ENCODE measurements at places on chromosomes 6 and 20.

DNA sequence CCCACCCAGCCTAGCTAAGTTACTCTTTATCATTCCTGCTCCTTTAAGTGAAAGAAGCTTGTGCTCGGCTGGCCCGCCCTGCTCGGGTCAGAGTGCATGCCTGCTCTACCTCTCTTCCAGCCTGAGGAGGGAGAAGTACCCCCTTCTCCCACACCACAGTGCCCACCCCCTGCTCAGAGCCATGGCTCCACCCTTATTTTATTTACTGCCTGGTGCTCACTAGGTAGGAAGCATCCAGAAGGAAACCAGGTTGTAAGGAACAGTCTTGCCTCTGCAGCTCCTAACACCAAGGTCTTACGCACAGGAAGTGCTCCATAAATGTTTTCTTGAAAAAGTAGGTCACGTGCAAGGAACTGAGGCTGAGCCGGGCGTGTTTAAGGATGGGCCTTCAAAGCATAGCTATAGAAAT, 105.7 kb upstream of the SNX9 start:
- DNase-seq = no peak

DNA sequence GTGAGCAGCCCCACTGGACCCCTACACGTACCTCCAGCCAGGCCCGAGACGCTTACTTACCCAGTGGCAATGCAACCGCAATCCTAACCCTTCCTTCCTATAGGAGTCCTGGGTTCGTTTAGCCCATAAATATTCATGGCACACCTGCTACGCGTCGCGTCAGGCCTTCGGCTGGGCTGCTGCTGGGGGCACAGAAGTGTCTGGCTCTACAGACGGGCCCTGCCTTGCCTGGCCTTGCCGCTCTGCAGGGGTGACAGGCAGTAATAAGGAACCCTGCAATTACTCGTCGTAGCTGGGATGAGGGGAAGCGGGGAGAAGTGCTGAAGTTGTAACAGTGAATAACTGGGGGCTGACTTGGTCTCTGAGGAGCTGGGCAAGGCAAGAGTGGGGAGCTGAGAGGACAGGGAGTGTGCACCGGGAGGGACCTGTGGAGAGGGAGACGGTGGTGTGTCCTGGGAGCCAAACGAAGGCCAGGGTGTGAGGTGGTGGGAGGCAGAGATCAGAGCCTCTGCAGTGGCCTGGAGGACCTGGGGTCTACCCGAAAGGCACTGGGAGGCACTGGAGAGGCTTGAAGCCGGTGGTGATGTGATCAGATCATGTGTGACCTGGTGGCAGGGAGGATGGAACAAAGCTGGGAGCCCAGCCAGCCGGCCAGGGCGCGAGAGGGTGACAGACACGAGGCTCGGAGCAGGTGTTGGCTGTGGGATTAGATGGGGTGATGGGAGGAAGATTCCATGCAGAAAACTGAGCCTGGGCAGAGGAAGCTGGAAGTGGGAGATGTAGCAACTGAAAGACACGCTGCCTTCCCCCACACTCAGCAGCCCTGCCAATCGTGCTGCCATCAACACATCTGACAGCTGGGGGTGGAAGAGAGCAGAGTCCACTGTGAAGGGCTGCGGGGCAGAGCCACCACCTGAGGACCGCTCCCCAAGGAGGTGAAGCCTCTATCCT, 36.4 kb downstream of the PSMG4 start:
- DNase-seq = no peak

GRCh38 chr20:21684671-21685070, 20.8 kb upstream of the PAX1 start:
- DNase-seq = no peak

DNA sequence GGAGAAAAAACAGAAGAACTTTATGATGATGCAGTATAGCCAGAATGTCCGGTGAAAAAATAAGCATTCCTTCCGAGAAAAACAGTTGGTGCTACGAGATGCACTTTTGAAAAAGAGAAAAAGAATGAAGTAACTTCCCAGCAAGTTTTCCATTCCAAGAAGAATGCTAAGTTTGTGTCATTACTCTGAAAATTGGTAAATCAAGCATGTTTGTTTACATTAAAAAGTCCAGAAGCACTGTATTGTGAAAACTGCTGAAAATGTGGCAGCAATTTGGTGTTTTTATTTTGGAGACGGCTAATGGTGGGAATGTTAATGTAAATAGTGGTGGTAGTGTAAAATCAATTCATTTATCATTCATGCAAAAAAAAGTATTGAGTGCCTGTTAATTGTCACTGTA, 46.3 kb downstream of the MKKS start:
- no peak for DNase-seq

DNA sequence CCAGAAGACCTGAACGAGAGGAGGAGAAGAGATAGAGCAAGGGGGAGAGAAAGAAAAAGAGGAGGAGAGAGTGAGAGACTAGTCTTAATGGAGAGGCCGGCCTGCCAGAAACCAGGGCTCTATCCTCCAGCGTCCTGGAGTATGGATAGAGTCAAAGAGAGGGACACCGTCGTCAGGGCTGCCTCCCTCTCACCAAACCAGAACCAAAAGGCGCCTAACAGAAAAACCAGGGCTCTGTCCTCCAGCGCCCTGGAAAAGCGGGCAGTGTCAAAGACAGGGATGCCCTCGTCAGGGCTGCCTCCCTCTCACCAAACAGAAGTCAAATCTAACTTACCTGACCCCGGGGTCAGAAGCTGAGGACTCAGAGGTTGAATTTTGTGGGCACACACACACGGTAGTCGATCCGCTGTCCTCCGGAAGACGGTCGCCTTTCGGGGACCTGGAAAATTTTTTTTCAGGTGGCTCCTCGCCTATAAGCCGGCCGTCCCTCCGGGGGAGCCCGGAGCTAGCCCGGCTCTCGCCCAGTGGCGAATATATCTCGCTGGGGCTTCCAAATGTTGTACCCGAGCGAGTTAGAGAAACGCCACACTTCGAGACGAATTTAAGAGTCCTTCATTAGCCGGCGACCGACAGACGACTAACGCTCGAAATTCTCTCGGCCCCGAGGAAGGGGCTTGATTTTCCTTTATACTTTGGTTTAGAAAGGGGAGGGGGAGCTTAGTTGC, 148.2 kb downstream of the TRIM27 start:
- no peak for DNase-seq

GRCh38 chr20:34062570-34063482, 49.2 kb downstream of the EIF2S2 start:
- DNase-seq = peak; percentile 87

DNA sequence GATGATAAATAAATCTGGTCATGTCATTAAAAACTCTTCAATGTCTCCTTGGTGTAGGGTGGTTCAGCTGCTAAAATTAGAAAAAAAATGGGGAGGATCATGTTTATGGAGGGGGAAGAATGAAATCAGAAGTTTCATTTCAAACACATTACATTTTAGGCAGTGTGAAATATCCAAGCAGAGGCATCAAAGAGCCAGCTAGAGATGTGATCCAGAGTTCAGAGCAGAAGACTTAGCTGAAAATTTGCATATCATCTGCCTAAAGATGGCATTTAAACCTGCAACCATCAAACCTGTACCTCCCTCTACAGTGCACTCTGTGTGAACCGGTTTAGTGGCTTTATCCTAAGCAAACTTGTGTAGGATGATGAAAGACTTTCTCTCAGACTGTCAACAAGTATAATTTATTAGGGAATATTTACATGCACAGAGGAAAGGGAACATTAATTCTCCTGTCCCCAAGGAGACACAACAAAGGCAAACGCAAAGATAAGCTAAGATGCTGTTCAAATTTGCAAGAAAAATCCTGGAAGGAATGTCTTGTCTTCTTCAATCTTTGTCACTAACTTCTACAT, 84.8 kb upstream of the PLEKHG1 start:
- DNase-seq = no peak

- peak; percentile 4 for DNase-seq
These were observed 131.8 kb upstream of the PROKR2 start for GRCh38 chr20:5448449-5449118.

DNA sequence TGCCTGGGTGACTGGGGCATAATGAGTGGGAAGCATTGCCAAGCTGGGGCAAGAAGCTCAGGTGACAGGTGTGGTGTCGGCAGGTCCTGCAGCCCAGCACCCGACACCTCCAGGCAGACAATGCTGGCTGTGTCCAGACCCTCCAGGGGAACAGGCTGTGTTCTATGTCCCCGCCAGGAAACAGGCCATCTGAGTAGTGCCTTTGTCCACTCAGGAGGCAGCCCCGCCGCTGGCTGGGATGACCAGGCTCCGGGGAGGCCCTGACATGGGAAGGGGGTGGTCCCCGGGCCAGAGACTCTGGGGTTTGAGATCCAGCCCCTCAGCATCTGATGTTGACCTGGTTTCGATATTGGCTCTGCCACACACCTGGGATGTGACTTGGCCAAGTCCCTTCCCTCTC, 28.4 kb downstream of the SNPH start:
- no peak for DNase-seq

DNA sequence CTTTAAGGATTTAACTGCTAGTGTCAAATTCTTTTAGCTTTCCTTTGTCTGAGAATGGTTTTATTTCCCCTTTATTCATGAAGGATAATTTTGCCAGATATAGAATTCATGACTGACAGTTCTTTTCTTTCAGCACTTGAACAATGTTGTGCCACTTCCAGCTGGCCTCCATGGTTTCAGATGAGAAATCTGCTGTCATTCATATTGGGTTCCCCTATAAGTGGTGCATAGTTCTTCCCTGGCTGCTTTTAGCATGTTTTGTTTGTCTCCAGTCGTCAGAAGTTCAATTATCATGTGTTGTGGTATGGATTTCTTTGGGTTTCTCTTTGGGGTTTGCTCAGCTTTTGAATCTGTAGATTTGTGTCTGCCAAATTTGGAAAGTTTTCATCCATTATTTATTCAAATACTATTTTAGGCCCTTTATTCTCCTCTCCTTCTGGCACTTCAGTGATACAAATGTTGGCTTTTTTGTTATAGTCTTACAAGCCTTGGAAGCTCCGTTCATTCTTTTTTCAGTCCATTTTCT, 76.3 kb upstream of the TGM3 start:
- no peak for DNase-seq

DNA sequence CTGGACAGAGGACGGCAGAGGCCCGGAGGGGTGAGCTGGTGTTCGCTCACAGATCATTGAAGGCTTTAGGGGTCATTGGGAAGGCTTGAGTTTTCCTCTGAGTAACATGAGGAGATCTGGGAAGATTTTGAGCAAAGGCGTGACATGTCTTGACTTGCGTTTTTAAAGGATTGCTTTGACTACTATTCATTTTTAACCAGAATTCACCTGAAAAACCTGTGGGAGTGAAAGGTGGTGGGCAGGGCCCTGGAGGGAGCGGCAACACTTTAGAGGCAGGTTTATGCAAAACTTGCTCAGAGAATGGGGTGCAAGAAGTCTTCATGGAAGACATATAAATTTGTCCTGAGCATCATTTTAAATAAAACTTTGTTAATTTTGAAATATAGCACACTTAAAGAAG, 72.2 kb upstream of the EEF1E1 start:
- DNase-seq = peak; percentile 52

- DNase-seq = no peak
These were observed 364.2 kb downstream of the SYNE1 start for GRCh38 chr6:152273002-152273401.

GRCh38 chr20:18225632-18226031, 62.7 kb upstream of the ZNF133 start:
- DNase-seq = no peak

DNA sequence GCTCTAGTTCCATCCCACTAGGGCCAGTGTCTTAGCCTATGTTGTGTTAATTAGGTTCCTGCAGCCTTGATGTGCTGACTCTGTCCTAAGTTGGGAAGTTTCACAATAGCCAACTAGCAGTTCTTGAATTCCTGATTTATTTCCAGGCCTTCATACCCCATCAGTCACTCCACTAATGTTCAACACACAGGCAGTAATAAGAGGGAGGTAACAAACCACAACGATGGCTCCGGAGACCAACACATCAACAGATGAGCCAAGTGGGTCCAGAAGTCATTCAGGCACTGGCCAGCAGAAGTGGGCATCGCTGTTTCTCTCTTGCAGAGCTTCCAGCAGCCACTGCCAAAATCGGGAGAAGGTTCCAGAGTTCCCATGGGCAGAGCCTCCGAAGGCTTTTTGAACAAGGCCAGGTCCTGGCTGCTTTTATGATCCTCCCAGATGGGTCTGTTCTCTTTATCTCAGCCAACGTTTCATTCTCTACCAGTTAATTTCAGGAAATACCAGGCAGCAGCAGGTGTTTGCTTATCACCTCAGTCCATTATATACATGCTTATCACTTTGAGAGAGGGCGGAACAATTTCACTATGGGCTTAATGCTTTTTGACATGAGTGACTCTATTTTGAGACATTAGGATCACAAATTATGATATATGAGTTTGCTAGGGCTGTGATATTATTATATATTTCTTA, 48.5 kb upstream of the NOP56 start:
- no peak for DNase-seq

DNA sequence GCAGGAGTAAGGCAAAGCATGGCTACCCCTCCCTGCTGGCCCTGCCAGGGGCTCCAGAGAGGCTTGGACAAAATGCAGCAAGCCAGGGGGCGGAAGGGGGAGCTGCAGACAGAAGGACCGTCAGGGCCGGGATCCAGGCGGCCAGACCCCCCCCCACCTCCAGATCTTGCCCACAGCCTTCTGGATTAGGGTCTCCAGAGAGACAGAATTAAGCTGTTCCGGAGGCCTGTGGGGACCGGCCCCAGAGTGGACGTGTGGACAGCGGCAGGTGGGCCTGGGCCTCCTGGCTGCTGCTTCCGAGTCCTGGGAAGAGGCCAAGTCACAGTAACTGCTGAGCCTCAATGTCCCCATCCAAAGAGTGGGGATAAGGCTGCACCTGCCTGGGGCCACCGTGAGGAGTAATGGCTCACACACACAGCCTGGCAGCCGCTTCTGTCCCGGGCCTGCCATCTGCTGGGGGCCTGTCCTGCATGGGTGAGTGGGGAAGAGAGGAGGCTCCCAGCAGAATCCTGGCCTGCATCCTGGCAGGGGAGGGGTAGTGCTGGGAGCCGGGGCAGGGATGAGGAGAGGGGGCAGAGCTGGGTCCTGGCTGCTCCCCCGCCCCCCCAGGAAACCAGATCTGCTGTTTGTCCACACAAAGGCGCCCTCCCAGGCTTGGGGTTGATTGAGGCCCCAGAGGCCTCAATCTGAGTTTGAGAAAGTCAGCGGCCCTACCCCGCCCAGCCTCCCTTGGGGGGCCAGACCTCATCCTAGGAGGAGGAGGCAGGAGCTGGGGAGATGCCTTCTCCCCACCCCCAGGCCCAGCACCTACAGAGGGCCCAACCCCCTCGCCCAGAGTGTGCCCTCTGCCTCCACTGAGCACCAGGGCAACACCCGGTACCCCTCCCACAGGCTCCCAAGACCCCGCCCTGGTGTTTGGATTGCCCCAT, 3.9 kb downstream of the LAMA5 start:
- no peak for DNase-seq

- no peak for DNase-seq
These were observed 86.0 kb downstream of the SAMD3 start for GRCh38 chr6:130136798-130137197.

DNA sequence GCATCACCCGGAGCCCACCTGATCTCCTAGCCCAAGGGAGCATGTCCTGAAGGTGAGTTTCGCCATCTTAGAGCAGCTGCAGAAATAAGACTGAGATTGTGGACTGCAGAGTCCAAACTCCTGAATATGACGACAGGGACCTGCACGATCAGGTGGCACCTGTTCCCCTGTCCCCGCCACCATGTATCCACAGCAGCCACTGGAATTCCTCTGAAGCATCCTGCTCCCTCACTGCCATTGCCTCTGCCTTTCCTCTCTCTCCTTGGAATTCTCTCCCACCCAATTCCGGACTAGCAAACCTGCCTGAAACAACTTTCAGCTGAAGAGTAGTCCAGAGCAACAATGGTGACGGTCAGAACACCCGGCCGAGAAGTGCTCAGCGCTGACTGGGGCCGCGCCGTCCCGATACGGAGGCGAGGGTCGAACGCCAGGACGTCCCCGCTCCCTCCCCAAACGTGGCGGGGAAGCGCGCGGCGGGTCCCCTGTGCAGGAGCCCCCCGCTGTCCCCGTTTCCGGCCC, 694 bp upstream of the FAM120B start:
- no peak for DNase-seq

- no peak for DNase-seq
These were observed 151.5 kb upstream of the MLIP start for GRCh38 chr6:53959717-53960116.
